ENCODE measurements at places on chromosomes 11 and 22. TPM values are rescaled to one million over a fixed set of nuclear protein-coding genes. Genes with fewer than 3 reads are reported as not detected.

GNG3 gene
- not detected for total RNA-seq

TBC1D10A gene
- 54.1 TPM for total RNA-seq

MISFA gene
- not detected for total RNA-seq

GLYAT gene
- not detected for total RNA-seq

DNA sequence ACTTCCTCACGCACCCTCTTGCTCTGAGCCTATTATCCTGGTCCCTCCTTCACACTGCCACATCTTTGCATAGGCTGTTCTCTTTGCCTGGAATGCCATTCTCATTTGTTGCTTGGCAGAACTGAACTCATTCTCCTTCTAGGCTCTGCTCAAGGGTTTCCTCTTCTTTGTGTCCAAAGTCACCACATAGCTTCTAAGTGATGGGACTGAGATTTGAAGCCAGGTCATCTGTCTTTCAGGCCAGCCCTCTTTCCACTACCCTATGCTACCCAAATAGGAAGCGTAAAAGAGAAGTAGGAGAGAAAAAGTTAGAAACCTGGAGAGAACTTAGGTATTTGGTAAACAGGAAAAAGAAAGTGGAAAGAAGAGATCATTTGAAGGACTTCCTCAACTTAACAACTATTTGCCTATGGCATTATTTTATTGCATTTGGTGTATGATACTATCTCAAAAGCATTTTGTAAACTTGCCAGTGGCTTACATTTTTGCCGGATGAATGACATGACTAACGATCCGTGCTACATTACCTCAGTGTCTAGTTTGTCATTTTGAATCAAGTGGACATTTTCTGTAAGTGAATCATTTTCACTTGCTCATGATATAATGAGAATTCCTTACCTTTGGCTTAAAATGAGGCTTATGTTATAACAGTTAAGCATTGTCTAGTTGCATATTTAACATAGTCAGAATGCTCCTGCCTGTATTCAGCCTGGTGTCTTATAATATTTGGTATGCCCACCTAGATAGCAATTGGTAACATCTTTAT, 18.5 kb downstream of the NF2 start:
- H3K4me3 ChIP-seq: no peak overlapping the region
- no peak for DNase-seq
- no peak overlapping the region for H3K27ac ChIP-seq
- no peaks in the 10 kb centered on the region for H3K27me3 ChIP-seq
- no peaks in the 10 kb centered on the region for H3K36me3 ChIP-seq

DNA sequence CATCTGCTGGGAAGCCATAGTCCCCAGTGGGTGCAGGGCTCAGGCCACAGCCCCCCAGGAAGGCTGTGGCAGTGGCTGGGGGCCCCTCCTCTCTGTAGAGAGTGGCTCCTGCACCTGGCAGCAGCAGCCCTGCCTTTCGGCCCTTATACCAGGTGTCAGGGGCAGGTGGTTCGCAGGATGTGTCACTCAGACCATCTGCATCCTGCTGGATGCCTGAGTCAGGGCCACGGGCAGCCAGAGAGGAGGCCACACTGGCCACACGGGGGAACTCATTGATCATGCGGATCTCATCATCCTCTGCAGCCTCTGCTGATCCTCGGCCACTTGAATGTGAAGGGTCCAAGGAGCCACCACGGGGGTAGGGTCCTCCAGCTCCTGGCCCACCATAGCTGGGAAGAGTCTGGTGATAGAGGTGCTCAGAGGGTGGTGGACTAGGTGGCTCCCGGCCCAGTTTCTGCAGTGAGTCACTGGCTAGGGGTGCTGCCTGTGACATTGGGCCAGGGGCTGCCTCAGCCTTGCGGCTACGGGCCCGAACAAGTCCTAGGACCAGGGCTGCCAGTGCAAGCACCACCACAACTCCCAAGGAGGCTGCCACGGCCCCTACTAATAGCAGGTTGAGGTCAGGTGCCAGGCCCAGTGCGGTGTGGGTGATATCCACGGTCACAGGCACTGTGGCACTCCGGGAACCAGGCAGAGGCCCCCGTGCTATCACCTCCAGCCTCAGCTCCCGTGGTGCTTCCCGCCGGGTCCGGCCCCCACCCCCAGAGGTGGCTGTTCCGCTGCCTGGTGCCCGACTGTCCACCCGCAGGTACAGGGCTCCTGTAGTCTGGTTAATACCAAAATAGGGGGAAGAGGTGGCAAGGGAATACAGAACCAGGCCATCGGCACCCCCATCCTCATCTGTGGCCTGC, 3.3 kb upstream of the TPP1 start:
- H3K27ac ChIP-seq: no peak overlapping the region
- no peaks in the 10 kb centered on the region for H3K36me3 ChIP-seq
- H3K27me3 ChIP-seq: no peaks in the 10 kb centered on the region
- DNase-seq: no peak
- no peak overlapping the region for H3K4me3 ChIP-seq

All from tibial nerve (tissue), 4 donors.